Epithelial cell of proximal tubule (primary cell): ENCODE measurements at places on chromosomes 12 and 14. TPM values are rescaled to one million over a fixed set of nuclear protein-coding genes. Genes with fewer than 3 reads are reported as not detected.

The RIMBP2 gene
- 0.72 and 0.98 TPM in 2 replicates for total RNA-seq

The CEP128 gene
- 5.2 and 5.7 TPM in 2 replicates for total RNA-seq

The TPPP2 gene
- total RNA-seq = not detected in 2 replicates

The IFI27 gene
- not detected in 2 replicates for total RNA-seq

The CELA1 gene
- total RNA-seq = not detected in 2 replicates

The DPPA3 gene
- total RNA-seq = not detected in 2 replicates

The GPD1 gene
- 0.07 TPM in 1 of 2 replicates, not detected in the other for total RNA-seq

The SALL2 gene
- total RNA-seq = 12.1 and 29.7 TPM in 2 replicates

The TMEM132D gene
- 0.06 and 0.22 TPM in 2 replicates for total RNA-seq

The HECTD1 gene
- total RNA-seq = 92.5 and 101 TPM in 2 replicates

The B4GALNT3 gene
- 5.0 and 7.1 TPM in 2 replicates for total RNA-seq

The SMCO3 gene
- 0.07 TPM in 1 of 2 replicates, not detected in the other for total RNA-seq

The AMN gene
- total RNA-seq = 0.06 TPM in 1 of 2 replicates, not detected in the other

The NFATC4 gene
- 4.5 and 30.2 TPM in 2 replicates for total RNA-seq

The IAPP gene
- not detected in 2 replicates for total RNA-seq

The AKAP3 gene
- total RNA-seq = 0.06 and 1.0 TPM in 2 replicates

The FOXN4 gene
- not detected in 2 replicates for total RNA-seq

The POTEM gene
- total RNA-seq = not detected in 2 replicates

The MYF6 gene
- total RNA-seq = 0.14 TPM in 1 of 2 replicates, not detected in the other

The CMA1 gene
- total RNA-seq = not detected in 2 replicates

The DIO3 gene
- not detected in 2 replicates for total RNA-seq

The SLC25A47 gene
- not detected in 2 replicates for total RNA-seq

The TAMALIN gene
- 1.7 and 2.9 TPM in 2 replicates for total RNA-seq

The GSG1 gene
- total RNA-seq = 0.75 and 1.2 TPM in 2 replicates

The PLXNC1 gene
- 0.06 and 0.07 TPM in 2 replicates for total RNA-seq

The AQP6 gene
- not detected in 2 replicates for total RNA-seq

The NAP1L1 gene
- total RNA-seq = 393 and 473 TPM in 2 replicates

The USP44 gene
- total RNA-seq = 2.1 and 7.9 TPM in 2 replicates

The ALDH2 gene
- total RNA-seq = 19.3 and 25.2 TPM in 2 replicates

The ADAMTS20 gene
- under 0.01 and 0.06 TPM in 2 replicates for total RNA-seq
